RWPE2 (cell line): ENCODE measurements at places on chromosomes 1 and 21.

- H3K36me3 ChIP-seq: no peaks in the 10 kb centered on the region
- no peaks in the 10 kb centered on the region for H3K4me1 ChIP-seq
- no peak overlapping the region for H3K27ac ChIP-seq
- no peak overlapping the region for H3K4me3 ChIP-seq
- H3K27me3 ChIP-seq: no peaks in the 10 kb centered on the region
Measured at GRCh38 chr1:228283476-228284147, 75.8 kb downstream of the OBSCN start.

DNA sequence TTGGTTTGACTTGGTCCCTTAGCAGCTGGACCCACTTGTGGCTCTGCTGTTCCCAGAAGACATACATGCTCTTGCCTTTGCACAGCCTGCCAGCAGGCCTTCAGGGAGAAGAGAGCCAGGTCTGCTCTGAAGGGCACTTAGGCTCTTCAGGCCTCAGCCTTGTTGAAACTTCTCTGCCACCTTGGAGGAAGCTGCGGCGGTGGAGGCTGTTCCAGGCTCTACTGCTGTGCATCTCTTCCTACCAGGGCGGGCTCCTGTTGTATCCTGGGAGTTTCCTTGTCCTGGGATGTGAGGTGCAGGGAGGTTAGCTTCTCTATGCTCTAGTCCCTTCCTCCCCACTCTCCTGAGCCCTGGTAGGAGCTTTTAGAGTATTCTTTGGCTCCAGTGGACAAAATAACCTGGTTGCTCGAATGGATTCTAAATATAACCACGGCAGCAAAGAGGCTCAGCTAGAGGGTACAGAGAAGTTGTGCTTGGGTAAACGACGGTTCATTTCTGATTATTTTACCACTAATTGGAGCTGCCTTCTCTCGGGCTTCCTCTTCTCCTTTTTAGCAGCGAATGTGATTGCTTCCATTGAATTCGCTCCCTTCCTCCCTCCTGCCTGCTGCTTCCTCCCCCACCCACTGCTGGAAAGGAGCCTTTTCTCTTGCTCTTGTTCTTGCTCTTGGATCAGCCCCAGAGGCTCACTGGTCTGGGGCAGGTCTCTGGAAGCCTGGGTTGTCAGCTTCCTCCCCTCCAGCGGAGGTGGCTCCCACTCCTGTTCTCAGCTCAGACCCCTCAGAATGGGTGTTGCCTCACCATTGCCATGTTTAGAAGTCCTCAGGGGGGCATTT lies 126.6 kb upstream of the CACNA1E start:
- no peaks in the 10 kb centered on the region for H3K27me3 ChIP-seq
- H3K4me3 ChIP-seq: no peak overlapping the region
- H3K27ac ChIP-seq: no peak overlapping the region
- no peak for DNase-seq

DNA sequence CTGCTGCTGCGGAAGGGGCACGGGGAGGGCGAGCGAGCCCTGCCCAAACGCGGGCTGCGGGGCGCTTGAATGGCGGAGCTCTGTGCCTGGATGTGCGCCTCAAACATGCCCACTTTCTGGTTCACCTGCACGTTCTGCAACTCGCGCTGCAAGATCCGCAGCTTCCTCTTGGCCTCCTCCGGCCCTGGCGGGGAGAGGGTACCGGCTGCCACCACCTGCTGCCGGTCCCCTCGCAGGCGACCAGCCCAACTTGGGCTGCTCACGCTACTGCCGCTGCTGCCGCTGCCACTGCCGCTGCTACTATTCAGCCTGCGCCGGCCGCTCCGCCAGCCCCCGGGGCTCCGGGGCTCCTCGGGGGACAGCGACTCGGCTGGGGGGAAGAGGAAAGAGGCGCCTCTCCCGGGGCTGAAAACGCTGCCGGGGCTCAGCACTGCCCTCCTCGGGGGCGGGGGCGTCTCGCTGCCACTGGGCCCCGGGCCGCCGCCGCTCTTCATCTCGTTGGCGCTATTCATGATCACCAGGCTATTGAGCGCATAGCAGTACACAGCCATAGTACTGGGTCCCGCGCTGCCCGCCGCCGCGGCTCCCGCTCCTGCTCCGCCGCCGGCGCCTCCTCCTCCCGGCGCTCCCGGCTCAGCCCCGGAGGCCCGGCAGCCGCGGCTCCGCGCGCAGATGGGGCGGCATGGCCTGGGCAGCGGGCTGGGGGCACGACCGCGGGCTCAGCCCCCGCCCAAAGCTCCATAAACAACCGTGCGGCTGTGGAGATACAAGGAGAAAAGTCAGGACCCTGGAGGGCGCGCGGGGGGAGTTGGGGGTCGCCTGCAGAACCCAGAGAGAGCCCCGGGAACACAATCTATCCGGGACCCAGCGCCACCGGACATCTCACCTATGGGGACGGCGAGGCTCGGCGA lies 1.9 kb downstream of the ITPKB start:
- H3K27me3 ChIP-seq: no peaks in the 10 kb centered on the region
- no peak for DNase-seq
- no peak overlapping the region for H3K27ac ChIP-seq
- H3K4me3 ChIP-seq: peak overlapping the region; percentile 46
- H3K36me3 ChIP-seq: no peaks in the 10 kb centered on the region
- no peaks in the 10 kb centered on the region for H3K4me1 ChIP-seq

- no peak for DNase-seq
- H3K36me3 ChIP-seq: no peaks in the 10 kb centered on the region
- no peak overlapping the region for H3K4me3 ChIP-seq
- peaks cover 6% of the 10 kb centered on the region for H3K4me1 ChIP-seq
- no peak overlapping the region for H3K27ac ChIP-seq
- peaks cover 4% of the 10 kb centered on the region for H3K27me3 ChIP-seq
Measured at GRCh38 chr1:6960291-6960811, 175.1 kb downstream of the CAMTA1 start.

GRCh38 chr1:69377507-69377906 lies 190.2 kb upstream of the LRRC7 start:
- H3K4me1 ChIP-seq: no peaks in the 10 kb centered on the region
- H3K4me3 ChIP-seq: no peak overlapping the region
- H3K27ac ChIP-seq: no peak overlapping the region
- no peaks in the 10 kb centered on the region for H3K36me3 ChIP-seq
- DNase-seq: no peak
- no peaks in the 10 kb centered on the region for H3K27me3 ChIP-seq

DNA sequence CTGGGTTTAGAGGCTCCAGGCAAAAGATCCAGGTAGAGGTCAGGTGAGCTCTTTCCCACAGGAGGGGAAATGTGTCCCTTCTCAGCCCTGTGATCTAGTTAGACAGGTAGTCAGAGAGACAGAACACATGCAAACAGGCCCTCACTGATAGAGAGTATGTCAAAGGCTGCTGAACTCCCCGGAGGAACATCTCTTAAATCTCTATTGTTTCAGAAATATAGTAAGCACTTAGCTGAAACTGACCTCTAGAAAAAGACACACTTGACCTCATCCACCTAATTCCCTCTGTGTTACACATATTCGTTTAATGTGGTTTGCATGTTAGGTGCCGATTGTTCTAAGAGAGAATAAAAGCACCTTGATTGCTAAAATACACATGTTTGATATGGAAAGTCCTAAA lies 23.3 kb downstream of the SUSD4 start:
- no peak for DNase-seq
- no peaks in the 10 kb centered on the region for H3K4me1 ChIP-seq
- H3K36me3 ChIP-seq: no peaks in the 10 kb centered on the region

DNA sequence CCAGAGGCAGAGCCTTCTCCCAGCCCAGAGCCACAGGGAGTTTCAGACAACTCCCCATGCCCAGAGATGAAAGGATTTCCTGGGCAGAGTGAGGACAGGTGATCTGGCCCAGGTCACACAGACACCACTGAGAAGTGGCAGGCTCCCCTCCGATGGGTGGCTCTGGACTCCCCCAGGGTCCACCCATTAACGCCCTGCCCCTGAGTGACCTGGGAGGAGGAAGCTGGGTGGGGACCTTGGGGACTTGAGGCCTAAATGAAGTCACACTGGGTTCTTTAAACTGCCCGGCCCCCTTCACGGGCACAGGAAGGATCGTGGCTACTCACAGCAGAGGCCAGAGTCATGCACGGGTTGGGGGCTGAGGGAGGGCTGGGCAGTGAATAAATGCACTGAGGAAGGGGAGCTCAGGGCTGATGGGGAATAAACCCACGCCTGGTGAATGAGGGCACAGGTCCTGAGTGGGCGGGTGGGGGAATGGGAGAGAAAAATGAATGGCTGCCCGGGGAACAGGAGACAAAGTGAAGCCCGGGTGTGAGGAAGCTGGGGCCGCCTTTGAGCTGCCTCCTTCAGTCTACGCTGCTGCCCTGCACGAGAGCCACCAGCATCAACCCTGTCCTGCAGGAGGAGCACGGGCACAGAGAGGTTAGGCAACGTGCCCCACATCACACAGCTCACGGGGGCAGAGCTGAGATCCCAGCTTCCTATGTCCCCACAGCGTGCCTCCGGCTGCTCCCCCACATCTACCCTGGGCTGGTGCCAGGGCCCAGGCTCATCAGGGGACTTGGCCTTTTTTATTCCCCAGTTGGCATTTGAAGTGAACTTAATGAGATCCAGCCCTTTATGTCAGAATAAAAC lies 404.3 kb downstream of the MATN1 start:
- peaks cover 10% of the 10 kb centered on the region for H3K27me3 ChIP-seq
- H3K36me3 ChIP-seq: no peaks in the 10 kb centered on the region
- no peak for DNase-seq
- H3K4me3 ChIP-seq: no peak overlapping the region

GRCh38 chr1:227999056-227999930 lies 7.5 kb upstream of the WNT3A start:
- no peak for DNase-seq
- H3K27ac ChIP-seq: no peak overlapping the region
- no peaks in the 10 kb centered on the region for H3K27me3 ChIP-seq
- H3K4me1 ChIP-seq: no peaks in the 10 kb centered on the region

- H3K36me3 ChIP-seq: peaks cover 14% of the 10 kb centered on the region
- H3K4me3 ChIP-seq: no peak overlapping the region
- H3K4me1 ChIP-seq: peaks cover 63% of the 10 kb centered on the region
- no peak overlapping the region for H3K27ac ChIP-seq
- no peaks in the 10 kb centered on the region for H3K27me3 ChIP-seq
Measured at GRCh38 chr1:3469104-3469848, 14.8 kb downstream of the ARHGEF16 start.

DNA sequence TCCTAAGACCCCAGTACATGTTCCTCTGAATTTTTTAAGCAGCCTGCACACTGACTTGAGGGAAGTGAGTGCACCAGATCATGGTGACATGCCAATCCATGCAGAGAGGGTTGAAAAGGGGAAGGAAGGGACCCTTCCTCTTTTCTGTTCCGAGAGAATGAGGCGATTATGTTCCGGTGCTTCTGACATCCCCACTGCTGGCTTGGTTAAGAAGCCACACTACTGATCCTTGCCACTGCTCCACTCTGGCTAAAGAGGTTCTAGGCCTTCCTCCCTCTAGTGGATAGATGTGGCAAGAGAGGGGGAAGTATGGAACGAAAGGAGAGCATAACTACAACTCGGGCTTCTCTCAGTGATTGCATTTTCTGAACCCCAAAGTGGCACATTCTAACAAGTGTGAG lies 1.8 kb upstream of the CYB5R1 start:
- H3K4me1 ChIP-seq: peaks cover 14% of the 10 kb centered on the region
- no peak overlapping the region for H3K27ac ChIP-seq
- no peaks in the 10 kb centered on the region for H3K27me3 ChIP-seq
- DNase-seq: no peak
- H3K4me3 ChIP-seq: no peak overlapping the region
- peaks cover 10% of the 10 kb centered on the region for H3K36me3 ChIP-seq

DNA sequence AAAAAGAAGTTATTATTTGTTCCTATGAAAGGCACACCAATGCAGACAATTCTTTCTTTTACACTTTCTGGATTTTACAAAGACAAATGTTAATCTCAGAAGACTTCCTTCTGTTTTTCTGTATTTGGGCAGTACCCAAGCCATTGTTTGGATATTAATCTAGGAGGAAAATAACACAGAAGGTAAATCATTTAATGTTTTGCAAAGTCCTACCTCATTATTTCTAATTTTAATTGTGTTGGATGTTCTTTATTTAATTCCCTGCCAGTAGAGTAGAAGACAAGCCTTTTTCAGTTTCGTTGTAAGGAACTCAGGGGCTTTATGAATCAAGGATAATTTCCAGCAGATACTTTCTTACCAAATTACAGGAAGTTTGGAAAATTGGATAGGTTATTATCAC lies 118.3 kb downstream of the VPS13D start:
- no peak for DNase-seq
- no peak overlapping the region for H3K4me3 ChIP-seq
- no peak overlapping the region for H3K27ac ChIP-seq
- peaks cover 76% of the 10 kb centered on the region for H3K36me3 ChIP-seq
